Right atrium auricular region (tissue), 2 donors: ENCODE measurements at places on chromosomes 3 and 15.

GRCh38 chr3:52443791-52444687 is 864 bp downstream of the SEMA3G start:
- peak overlapping the region; percentile 20 for H3K4me3 ChIP-seq
- no peak for DNase-seq
- H3K27me3 ChIP-seq = no peaks in the 10 kb centered on the region
- H3K36me3 ChIP-seq = no peaks in the 10 kb centered on the region

DNA sequence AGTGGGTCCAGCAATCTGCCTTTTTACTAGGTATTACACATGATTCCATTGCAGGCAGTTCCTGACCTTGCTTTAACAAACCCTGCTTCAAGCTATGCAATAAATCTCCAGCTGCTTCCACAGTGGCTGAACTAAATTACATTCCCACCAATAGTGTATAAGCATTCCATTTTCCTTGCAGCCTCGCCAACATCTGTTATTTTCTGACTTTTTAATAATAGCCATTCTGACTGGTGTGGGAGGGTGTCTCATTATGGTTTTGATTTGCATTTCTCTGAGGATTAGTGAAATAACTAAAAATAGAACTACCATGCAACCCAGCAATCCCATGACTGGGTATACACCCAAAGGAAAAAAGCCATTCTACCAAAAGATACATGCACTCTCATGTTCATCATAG is 36.4 kb upstream of the DNAJC13 start:
- H3K4me1 ChIP-seq = no peaks in the 10 kb centered on the region
- DNase-seq = no peak
- H3K36me3 ChIP-seq = no peaks in the 10 kb centered on the region
- no peaks in the 10 kb centered on the region for H3K27me3 ChIP-seq
- H3K27ac ChIP-seq = no peak overlapping the region
- no peak overlapping the region for H3K4me3 ChIP-seq

- no peaks in the 10 kb centered on the region for H3K4me1 ChIP-seq
- no peaks in the 10 kb centered on the region for H3K36me3 ChIP-seq
- H3K27me3 ChIP-seq = no peaks in the 10 kb centered on the region
- no peak overlapping the region for H3K4me3 ChIP-seq
Observed at GRCh38 chr15:100718075-100718980, 115.9 kb downstream of the ASB7 start.

GRCh38 chr3:144989807-144990206 is 1018.2 kb downstream of the DIPK2A start:
- DNase-seq = no peak
- no peaks in the 10 kb centered on the region for H3K27me3 ChIP-seq
- H3K27ac ChIP-seq = no peak overlapping the region
- no peaks in the 10 kb centered on the region for H3K36me3 ChIP-seq
- no peak overlapping the region for H3K4me3 ChIP-seq
- no peaks in the 10 kb centered on the region for H3K4me1 ChIP-seq

DNA sequence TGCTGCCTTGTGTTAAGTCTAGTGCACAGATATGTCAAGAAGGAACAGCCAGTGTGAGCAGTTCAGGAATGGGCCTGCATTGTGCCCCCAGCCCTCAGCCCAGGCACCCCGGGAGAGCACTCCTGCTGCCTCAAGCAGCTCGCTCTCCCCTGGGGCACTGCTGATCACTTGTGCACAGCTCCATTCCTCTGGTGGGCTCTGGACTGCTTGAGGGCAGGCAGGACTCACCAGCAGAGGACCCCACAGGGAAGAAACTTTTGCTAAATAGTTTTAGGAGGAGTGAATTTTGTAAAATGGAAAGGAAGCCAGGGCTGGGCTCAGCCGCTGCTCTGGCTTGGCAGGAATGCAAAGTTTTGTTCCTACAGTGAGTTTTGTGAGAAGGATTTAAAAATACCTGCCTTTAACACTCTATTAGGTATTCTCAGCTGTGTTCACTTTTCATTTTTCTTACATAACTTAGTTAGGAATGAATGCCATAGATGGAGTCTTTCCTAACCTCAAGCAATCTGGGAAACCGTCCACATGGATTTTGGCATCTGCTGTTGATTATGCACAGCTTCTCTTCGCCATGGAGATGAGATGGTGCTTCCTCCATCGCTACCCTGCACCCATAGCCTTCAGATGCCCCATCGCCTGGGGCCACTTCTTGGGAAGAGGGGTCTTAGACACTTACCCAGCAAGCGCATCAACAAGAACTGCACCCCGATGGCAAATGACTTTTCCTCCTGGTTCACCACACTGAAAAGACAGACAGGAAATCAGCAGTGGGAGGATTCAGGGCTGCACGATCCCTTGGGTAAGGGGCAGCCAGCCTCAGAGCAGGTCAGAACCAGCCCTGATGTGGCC is 42.3 kb upstream of the RAB6B start:
- H3K27me3 ChIP-seq = no peaks in the 10 kb centered on the region
- H3K4me3 ChIP-seq = no peak overlapping the region
- H3K36me3 ChIP-seq = no peaks in the 10 kb centered on the region

GRCh38 chr3:73484656-73485248 is 140.0 kb downstream of the PDZRN3 start:
- no peak for DNase-seq
- no peaks in the 10 kb centered on the region for H3K27me3 ChIP-seq
- no peak overlapping the region for H3K27ac ChIP-seq
- H3K36me3 ChIP-seq = no peaks in the 10 kb centered on the region

DNA sequence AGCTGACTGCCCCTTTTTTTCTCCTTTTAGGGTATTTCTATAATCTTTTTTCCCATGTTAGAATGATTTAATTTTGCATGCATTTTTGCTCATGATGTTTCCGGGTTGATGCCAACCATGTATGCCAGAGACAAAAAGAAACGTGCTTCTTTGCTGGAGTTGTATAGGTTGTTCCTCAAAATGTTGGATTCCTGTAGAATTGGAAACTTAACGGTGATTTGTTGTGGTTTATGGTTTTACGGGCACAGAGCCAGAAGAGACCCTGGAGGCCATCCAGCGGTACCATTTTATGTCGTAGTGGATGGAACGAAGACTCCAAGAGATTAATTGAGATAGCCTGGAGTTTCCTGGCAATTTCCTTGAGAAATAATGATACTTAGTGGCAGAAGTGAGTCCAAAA is 481.5 kb upstream of the RGMA start:
- no peaks in the 10 kb centered on the region for H3K36me3 ChIP-seq
- no peak overlapping the region for H3K4me3 ChIP-seq
- H3K27me3 ChIP-seq = no peaks in the 10 kb centered on the region
- H3K4me1 ChIP-seq = no peaks in the 10 kb centered on the region

GRCh38 chr15:37108381-37109167 is 8.2 kb upstream of the MEIS2 start:
- no peaks in the 10 kb centered on the region for H3K36me3 ChIP-seq
- no peak for DNase-seq
- peaks cover 10% of the 10 kb centered on the region for H3K27me3 ChIP-seq
- no peaks in the 10 kb centered on the region for H3K4me1 ChIP-seq

GRCh38 chr3:144556392-144556791 is 584.8 kb downstream of the DIPK2A start:
- no peak for DNase-seq
- H3K4me1 ChIP-seq = no peaks in the 10 kb centered on the region
- no peaks in the 10 kb centered on the region for H3K36me3 ChIP-seq
- H3K4me3 ChIP-seq = no peak overlapping the region
- H3K27me3 ChIP-seq = no peaks in the 10 kb centered on the region
- no peak overlapping the region for H3K27ac ChIP-seq

GRCh38 chr3:150291515-150291914 is 116.6 kb upstream of the TSC22D2 start:
- no peaks in the 10 kb centered on the region for H3K36me3 ChIP-seq
- no peak overlapping the region for H3K27ac ChIP-seq
- no peak for DNase-seq
- no peaks in the 10 kb centered on the region for H3K27me3 ChIP-seq

GRCh38 chr15:69789648-69790393 is 307.9 kb downstream of the TLE3 start:
- DNase-seq = peak; percentile 47
- H3K27ac ChIP-seq = no peak overlapping the region
- H3K4me1 ChIP-seq = peaks cover 15% of the 10 kb centered on the region

DNA sequence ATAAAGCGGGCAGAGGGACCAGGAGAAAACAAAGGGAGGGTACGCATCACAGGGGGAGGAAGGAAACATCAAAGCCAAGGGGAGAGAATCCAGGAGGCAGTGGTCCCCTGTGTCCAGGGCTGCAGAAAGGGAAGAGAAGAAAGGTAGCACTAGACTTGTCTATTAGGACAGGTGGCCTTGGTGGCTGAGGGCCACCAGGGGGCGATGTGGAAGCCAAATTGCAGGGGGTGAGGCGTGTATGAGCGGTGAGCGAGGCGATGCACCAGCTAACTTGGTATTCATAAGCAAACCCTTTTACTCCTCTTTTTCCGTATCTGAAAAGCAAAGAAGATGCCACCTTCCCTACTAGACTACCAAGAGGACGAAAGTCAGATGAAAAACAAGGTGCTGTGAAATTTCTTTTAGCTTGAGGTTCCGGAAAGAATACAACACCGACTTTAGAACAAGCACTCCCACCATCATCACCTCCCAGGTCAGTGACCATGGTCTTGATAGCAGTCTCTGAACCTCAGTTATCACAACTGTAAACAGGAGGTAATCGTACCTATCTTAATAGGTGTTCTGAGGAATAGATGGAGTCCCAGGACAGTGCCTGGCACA is 654.4 kb upstream of the ADAMTS9 start:
- no peaks in the 10 kb centered on the region for H3K36me3 ChIP-seq
- DNase-seq = no peak
- H3K27ac ChIP-seq = no peak overlapping the region
- H3K27me3 ChIP-seq = no peaks in the 10 kb centered on the region
- no peak overlapping the region for H3K4me3 ChIP-seq
- H3K4me1 ChIP-seq = no peaks in the 10 kb centered on the region

- H3K36me3 ChIP-seq = no peaks in the 10 kb centered on the region
- no peak overlapping the region for H3K4me3 ChIP-seq
- H3K27ac ChIP-seq = no peak overlapping the region
- no peaks in the 10 kb centered on the region for H3K4me1 ChIP-seq
- DNase-seq = no peak
- H3K27me3 ChIP-seq = no peaks in the 10 kb centered on the region
Observed at GRCh38 chr15:40534371-40534770, 30.5 kb downstream of the CCDC32 start.

DNA sequence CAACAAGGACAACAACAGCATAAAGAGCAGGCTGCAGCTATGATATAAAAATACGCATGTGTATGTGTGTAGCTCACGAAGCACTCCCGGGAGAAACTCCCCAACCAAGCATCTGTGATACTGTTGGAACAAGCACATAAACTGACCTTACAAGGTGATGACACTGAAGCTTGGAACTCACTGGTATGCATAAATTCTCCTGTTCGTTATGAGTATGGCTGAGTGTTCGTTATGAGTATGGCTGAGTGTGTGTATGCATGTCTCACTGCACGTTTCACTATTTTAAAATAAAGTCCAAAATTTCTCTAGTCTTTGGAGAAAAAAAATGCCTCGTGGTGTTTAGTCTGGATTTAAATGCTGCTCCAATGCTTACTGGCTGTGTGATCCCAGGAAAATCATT is 256.8 kb downstream of the RORA start:
- H3K4me1 ChIP-seq = peaks cover 17% of the 10 kb centered on the region
- H3K4me3 ChIP-seq = no peak overlapping the region
- H3K36me3 ChIP-seq = no peaks in the 10 kb centered on the region
- no peak for DNase-seq

GRCh38 chr3:154900816-154901215 is 179.3 kb upstream of the MME start:
- no peaks in the 10 kb centered on the region for H3K4me1 ChIP-seq
- no peaks in the 10 kb centered on the region for H3K36me3 ChIP-seq
- H3K27me3 ChIP-seq = no peaks in the 10 kb centered on the region
- no peak overlapping the region for H3K4me3 ChIP-seq

- H3K4me3 ChIP-seq = no peak overlapping the region
- no peak overlapping the region for H3K27ac ChIP-seq
- H3K27me3 ChIP-seq = no peaks in the 10 kb centered on the region
- DNase-seq = no peak
Observed at GRCh38 chr3:6994081-6994668, 133.3 kb downstream of the GRM7 start.

GRCh38 chr15:56077081-56077480 is 83.7 kb upstream of the NEDD4 start:
- no peak for DNase-seq
- no peak overlapping the region for H3K27ac ChIP-seq
- no peaks in the 10 kb centered on the region for H3K36me3 ChIP-seq

DNA sequence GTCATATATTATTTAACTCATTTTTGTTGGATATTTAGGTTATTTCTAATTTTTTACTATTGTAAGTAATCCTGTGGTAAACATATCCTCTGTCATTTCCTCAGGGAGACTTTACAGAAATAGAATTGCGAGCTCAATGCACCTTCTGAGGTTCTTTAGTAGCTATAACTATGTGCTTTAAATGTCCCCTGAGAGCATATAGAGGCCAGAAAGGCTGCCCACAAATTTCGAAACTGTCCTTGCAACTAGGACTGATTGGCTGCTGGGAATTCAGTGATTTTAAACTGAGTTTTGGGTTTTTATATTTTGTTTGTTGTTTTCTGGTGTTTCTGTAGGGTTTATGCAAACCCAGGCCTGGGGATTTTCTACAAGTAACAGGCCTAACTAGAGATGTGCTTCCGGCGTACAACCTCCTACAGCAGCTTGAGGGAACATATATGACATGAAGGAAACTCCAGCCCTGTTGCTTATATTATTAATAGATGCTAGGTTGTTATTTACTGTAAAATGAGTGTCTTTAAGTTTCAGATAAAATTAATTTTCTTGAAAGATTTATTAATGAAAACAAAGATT is 29.1 kb upstream of the P4HTM start:
- no peak for DNase-seq
- H3K4me1 ChIP-seq = no peaks in the 10 kb centered on the region
- H3K36me3 ChIP-seq = peaks cover 54% of the 10 kb centered on the region
- no peak overlapping the region for H3K4me3 ChIP-seq
- no peak overlapping the region for H3K27ac ChIP-seq
- no peaks in the 10 kb centered on the region for H3K27me3 ChIP-seq

DNA sequence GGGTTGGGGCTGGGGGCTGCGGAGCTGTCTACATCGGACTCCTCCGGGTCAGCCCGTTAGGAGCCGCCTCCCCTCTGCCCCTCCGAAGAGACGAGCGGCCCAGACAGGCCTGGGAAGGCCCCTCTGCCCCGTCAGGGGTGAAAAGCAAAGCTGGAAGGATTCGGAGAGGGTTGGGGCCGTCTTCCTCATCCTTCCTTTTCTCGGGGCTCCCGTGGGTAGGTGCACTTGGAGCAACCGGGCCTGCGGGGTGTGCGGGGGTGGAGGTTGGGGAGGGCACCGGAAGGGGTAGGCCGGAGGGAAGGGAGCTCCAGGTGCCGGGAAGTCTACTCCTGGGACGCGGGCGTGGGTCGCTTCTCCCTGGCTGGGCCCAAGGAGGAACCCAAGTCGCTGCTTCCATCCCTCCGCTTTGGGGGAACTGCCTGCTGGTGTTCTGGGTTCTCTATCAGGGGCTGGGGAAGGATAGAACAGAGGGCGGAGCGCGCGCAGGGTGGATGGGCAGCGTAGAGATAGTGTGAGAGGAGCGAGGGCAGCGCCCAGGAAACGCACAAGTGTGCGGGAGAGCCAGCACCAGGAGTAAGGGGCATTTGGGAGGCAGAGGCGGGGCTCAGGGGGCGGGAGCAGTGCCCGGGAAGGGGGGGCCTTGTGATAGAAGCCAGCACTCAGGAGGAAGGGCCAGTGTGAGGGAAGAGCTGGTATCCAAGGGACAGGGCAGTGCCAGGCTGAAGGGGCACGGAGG is 590 bp downstream of the POLR2H start:
- H3K27me3 ChIP-seq = no peaks in the 10 kb centered on the region
- peak; percentile 74 for DNase-seq
